ENCODE measurements at places on chromosomes 2 and 18.

- H3K27ac ChIP-seq = no peak overlapping the region
- H3K4me3 ChIP-seq = no peak overlapping the region
- no peaks in the 10 kb centered on the region for H3K36me3 ChIP-seq
- H3K27me3 ChIP-seq = peaks cover 44% of the 10 kb centered on the region
Measured at GRCh38 chr2:118047380-118047826, 33.5 kb upstream of the CCDC93 start.

GRCh38 chr2:190959911-190960788 lies 53.8 kb downstream of the STAT1 start:
- H3K27me3 ChIP-seq = no peaks in the 10 kb centered on the region
- H3K4me3 ChIP-seq = no peak overlapping the region
- no peak overlapping the region for H3K27ac ChIP-seq
- peaks cover 12% of the 10 kb centered on the region for H3K4me1 ChIP-seq

- no peak overlapping the region for H3K27ac ChIP-seq
- no peak overlapping the region for H3K4me3 ChIP-seq
- H3K4me1 ChIP-seq = peaks cover 45% of the 10 kb centered on the region
- H3K36me3 ChIP-seq = peaks cover 16% of the 10 kb centered on the region
- peaks cover 6% of the 10 kb centered on the region for H3K27me3 ChIP-seq
Measured at GRCh38 chr2:8452979-8453903, 228.6 kb upstream of the ID2 start.

DNA sequence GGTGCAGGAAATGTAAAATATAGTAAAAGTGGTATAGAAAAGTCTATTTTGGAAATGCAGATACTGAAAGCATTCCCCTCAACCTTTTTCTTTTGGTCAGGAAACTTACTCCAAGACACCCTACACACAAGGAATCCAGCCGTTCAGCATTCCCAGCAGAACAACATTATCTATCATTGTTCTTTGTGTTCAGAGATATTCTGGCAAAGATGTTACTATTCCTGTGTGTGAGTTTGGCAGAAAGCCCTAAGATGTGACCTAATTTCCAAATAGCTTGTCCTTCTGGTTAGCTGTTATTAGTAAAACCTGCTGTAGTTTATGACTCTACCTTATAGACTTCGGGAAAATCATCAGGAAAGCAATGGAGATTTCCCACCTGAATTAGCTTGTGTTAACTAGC lies 78.1 kb upstream of the PELI1 start:
- no peak for DNase-seq
- peaks cover 2% of the 10 kb centered on the region for H3K36me3 ChIP-seq
- peaks cover 13% of the 10 kb centered on the region for H3K4me1 ChIP-seq
- H3K27me3 ChIP-seq = no peaks in the 10 kb centered on the region

- no peak overlapping the region for H3K27ac ChIP-seq
- no peaks in the 10 kb centered on the region for H3K36me3 ChIP-seq
- H3K4me1 ChIP-seq = peaks cover 23% of the 10 kb centered on the region
- no peak overlapping the region for H3K4me3 ChIP-seq
- peaks cover 24% of the 10 kb centered on the region for H3K27me3 ChIP-seq
Measured at GRCh38 chr18:79395308-79395640, 456 bp upstream of the NFATC1 start.

- no peak overlapping the region for H3K27ac ChIP-seq
- no peak for DNase-seq
- peaks cover 14% of the 10 kb centered on the region for H3K27me3 ChIP-seq
- H3K4me3 ChIP-seq = no peak overlapping the region
- no peaks in the 10 kb centered on the region for H3K4me1 ChIP-seq
- no peaks in the 10 kb centered on the region for H3K36me3 ChIP-seq
Measured at GRCh38 chr2:47237375-47238334, 82.5 kb upstream of the STPG4 start.

DNA sequence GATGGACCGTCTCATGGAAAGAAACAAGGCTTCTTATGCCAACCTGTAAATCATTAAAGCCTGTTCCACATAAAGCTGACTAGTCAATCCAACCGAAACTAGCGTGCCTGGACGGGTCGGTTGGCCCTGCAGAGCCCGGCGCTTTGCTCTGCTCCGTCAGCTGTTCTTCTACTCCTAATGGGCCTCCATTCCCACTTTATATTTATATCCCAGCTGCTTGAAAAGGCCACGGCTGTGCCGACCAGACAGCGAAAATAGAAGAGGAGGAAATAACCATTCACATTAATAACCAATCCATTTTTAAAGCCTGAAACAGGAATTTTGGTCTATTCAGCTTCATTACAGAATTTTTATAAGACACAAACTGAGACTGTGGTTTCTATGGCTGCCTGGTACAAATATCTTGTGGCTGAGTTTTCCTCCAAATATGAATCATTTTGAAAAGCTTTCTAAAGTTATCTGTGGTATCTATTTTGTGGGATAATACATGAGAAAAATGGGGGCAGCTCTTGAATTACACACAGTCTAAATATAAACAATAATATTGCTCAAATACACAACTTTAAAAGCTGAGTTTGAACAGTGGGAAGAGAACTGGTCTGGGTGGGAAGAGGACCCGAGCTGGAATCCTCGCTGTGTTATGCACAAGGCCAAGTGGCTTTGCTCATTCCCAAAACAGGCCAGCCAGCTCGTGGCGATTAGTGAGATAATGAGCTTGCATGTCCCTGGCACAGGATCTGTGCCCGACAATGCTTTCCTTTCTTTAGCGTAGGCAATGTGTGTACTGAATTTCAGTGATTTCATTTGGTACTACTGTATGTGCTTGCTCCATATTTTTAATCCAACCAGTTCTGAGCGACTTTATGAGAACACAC lies 10.5 kb upstream of the FAM124B start:
- peaks cover 11% of the 10 kb centered on the region for H3K27me3 ChIP-seq
- H3K27ac ChIP-seq = no peak overlapping the region
- no peak overlapping the region for H3K4me3 ChIP-seq
- DNase-seq = no peak
- peaks cover 3% of the 10 kb centered on the region for H3K4me1 ChIP-seq
- H3K36me3 ChIP-seq = no peaks in the 10 kb centered on the region

GRCh38 chr2:121133551-121134319 lies 151.3 kb downstream of the TFCP2L1 start:
- no peaks in the 10 kb centered on the region for H3K27me3 ChIP-seq
- no peak overlapping the region for H3K27ac ChIP-seq
- H3K36me3 ChIP-seq = no peaks in the 10 kb centered on the region
- H3K4me1 ChIP-seq = no peaks in the 10 kb centered on the region

DNA sequence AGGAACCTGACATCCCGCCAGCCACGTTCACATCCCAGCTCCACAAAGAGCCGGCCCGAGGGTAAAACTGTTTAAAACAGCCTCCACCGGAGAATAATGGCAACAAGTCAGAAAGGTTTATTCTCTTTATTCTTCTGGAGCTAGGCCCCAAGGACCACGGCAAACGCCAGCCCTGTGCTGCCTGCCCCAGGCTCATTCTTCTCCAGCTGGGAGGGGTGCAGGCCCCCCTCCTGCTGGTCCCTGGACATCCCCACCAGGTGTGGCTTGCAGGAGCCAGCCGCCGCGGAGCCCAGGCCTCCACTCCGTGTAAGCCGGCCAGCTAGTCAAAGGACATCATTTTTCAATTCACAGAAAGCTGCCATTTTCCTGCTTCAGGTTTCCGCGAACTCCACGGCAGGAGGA lies 65.8 kb upstream of the SALL3 start:
- H3K27me3 ChIP-seq = no peaks in the 10 kb centered on the region
- no peaks in the 10 kb centered on the region for H3K36me3 ChIP-seq
- no peak for DNase-seq
- H3K4me1 ChIP-seq = no peaks in the 10 kb centered on the region
- H3K4me3 ChIP-seq = no peak overlapping the region

GRCh38 chr18:42620657-42621056 lies 494.8 kb downstream of the RIT2 start:
- H3K27ac ChIP-seq = no peak overlapping the region
- H3K4me3 ChIP-seq = no peak overlapping the region
- H3K27me3 ChIP-seq = no peaks in the 10 kb centered on the region

- no peak overlapping the region for H3K27ac ChIP-seq
- DNase-seq = no peak
- no peaks in the 10 kb centered on the region for H3K4me1 ChIP-seq
- H3K4me3 ChIP-seq = no peak overlapping the region
- no peaks in the 10 kb centered on the region for H3K36me3 ChIP-seq
- H3K27me3 ChIP-seq = no peaks in the 10 kb centered on the region
Measured at GRCh38 chr2:163210430-163210918, 371.9 kb upstream of the KCNH7 start.
